ENCODE measurements at places on chromosomes 2 and 18.

- DNase-seq = no peak
These were observed 82.2 kb upstream of the LGALSL start for GRCh38 chr2:64371727-64372126.

DNA sequence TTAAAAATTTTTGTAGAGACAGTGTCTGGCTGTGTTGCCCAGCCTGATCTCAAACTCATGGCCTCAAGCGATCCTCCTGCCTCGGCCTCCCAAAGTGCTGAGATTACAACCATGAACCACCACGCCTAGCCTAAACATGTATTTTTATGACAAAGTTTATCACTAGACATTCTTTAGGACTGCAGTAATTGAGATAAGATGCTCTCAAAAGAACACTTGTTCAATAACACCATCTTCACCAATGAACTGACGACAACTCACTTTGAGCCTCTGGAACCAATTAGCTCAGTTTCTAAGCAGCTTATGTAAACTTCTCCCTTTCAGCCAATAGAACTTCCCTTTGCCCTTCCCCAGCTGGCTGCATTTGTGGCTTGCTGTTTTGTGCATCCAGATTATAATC, 15.3 kb upstream of the PPP4R1 start:
- no peak for DNase-seq

- no peak for DNase-seq
These were observed 1383.2 kb downstream of the LRP1B start for GRCh38 chr2:140747665-140748064.

- DNase-seq = no peak
These were observed 872 bp downstream of the DSG2 start for GRCh38 chr18:31498574-31499524.

- no peak for DNase-seq
These were observed 158.0 kb downstream of the SMAD7 start for GRCh38 chr18:48792611-48793380.

DNA sequence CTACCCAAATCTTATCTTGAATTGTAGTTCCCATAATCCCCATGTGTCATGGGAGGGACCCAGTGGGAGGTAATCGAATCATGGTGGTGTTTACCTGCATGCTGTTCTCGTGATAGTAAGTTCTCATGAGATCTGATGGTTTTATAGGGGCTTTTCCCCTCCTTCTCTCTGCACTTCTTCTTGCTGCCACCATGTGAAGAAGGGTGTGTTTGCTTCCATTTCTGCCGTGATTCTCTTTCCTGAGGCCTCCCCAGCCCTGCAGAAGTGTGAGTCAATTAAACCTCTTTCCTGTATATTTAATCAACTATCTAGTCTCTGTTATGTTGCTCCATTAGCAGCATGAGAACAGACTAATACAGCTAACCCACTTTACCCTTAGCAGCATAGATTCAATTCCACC, 37.6 kb downstream of the CDC42EP3 start:
- no peak for DNase-seq

GRCh38 chr2:71781695-71782228, 328.4 kb downstream of the DYSF start:
- no peak for DNase-seq
